ENCODE measurements at places on chromosomes 5 and 9. TPM values are rescaled to one million over a fixed set of nuclear protein-coding genes. Genes with fewer than 3 reads are reported as not detected.
A peak's percentile ranks its signal among the peaks of the same experiment; 100 is the strongest.

The CENPP gene
- total RNA-seq: 8.3 TPM

DNA sequence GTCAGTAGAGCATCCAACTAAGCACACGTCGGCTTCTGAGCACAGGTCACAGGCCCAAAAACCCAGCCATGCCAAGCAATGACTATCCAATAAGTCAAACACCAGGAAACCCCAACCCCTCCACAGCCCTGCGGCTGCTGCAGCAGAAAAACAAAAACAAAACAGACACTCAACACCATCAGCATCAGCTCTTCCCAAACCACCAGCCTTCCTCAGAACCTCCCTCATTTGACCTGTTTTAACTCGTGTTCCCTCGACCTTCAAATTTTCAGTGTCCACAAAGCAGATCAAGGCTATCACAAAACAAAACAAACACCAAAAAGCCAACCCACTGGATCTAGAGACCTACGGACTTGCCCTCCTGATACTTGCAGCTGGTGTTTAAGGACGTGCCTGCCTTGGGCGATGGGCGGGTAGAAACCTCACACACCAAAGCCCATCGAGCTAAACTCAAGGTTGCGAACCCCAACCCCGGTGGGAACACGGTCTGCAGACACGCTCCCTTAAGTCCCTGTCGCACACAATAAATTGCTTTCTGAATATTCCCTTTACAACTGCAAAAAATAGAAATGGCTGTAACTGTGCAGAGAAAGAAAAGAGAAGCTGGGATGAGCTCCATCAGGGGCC, 247.1 kb upstream of the ANKRD55 start:
- peaks cover 4% of the 10 kb centered on the region for H3K4me1 ChIP-seq
- DNase-seq: no peak
- H3K27me3 ChIP-seq: no peaks in the 10 kb centered on the region
- H3K27ac ChIP-seq: no peak overlapping the region
- H3K36me3 ChIP-seq: no peaks in the 10 kb centered on the region
- peak overlapping the region; percentile 71 for H3K4me3 ChIP-seq

GRCh38 chr5:142819825-142820224, 49.6 kb downstream of the ARHGAP26 start:
- H3K27ac ChIP-seq: peak overlapping the region; percentile 97
- peaks cover 87% of the 10 kb centered on the region for H3K4me1 ChIP-seq
- H3K4me3 ChIP-seq: peak overlapping the region; percentile 42
- H3K36me3 ChIP-seq: no peaks in the 10 kb centered on the region
- H3K27me3 ChIP-seq: no peaks in the 10 kb centered on the region

The MCTP1 gene
- 7.5 TPM for total RNA-seq

DNA sequence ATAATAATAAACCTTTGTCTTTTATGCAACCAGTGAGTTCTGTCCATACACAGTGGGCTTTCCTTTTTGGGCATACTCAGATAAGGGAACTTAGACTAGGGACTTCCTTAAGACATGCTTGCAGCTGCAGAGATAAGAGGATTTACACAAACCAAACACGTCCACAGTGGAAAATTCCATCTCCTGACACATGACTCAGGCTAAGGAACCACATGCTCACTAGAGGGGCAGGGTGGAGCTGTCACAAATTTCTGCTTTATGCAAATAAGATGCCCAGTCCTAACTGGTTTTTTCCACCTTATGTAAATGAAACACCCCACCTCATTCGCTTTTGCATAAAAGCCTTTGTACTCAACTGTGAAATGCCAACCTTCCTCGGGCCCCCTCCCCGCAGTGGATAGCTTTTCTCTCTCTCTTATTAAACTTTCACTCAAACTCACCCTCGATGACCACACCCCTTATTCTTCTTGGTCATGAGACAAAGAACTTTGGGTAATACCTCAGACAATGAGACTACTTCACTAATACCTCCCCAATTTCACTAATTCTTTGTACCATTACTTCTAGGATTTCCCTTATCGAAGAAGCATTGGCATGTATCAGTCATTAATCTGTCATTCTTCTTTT, 170.3 kb upstream of the FTMT start:
- no peak overlapping the region for H3K27ac ChIP-seq
- DNase-seq: no peak
- no peaks in the 10 kb centered on the region for H3K27me3 ChIP-seq
- H3K36me3 ChIP-seq: no peaks in the 10 kb centered on the region

The SH2D3C gene
- 0.26 TPM for total RNA-seq

DNA sequence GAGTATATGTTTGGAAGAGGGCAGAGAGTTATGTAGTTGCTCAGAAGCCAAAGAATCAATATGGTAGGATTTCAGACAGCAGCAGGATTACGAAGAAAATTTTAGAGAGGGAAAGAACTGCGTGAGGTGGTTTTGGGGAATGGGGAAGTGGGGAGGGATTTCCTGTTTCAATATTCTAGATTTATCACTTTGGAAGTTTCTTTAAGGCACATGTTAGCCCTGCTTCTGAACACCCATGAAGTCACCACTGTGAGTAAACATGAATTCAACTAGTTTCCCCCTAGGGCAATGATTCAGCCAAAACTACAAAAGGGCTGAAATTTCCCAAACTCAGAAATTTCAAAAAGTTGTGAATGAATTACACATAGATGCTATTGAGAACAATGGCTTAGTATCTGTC, 132.2 kb downstream of the EBF1 start:
- H3K4me1 ChIP-seq: peaks cover 18% of the 10 kb centered on the region
- H3K27ac ChIP-seq: peak overlapping the region; percentile 85
- no peak overlapping the region for H3K4me3 ChIP-seq
- peak; percentile 90 for DNase-seq
- H3K27me3 ChIP-seq: no peaks in the 10 kb centered on the region

The EIF4E1B gene
- total RNA-seq: not detected

GRCh38 chr5:124996023-124996763, 249.8 kb upstream of the ZNF608 start:
- H3K4me1 ChIP-seq: peaks cover 18% of the 10 kb centered on the region
- peak overlapping the region; percentile 53 for H3K27ac ChIP-seq
- H3K27me3 ChIP-seq: no peaks in the 10 kb centered on the region

The LCN12 gene
- total RNA-seq: 0.55 TPM

GRCh38 chr9:88748566-88749261, 213.7 kb downstream of the NXNL2 start:
- no peaks in the 10 kb centered on the region for H3K36me3 ChIP-seq
- H3K27me3 ChIP-seq: no peaks in the 10 kb centered on the region

DNA sequence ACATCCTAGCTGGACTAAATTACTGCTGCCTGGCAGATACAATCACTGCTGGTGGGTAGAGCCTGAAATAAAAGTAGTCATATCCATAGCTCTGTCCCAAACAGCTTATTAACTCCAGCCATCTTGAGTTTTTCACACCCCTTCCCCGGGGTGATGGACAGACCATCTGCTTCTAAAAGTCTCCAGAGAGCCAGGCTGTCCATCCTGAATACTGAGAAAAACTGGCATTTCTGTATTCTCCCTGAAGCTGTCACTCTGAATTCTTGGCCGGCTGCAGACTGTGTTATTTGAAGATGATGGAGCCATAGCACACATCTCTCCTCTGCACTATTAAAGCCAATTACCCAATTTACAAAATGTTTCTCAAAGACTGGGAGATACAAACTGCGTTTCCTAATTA, 118.6 kb downstream of the GABBR2 start:
- no peaks in the 10 kb centered on the region for H3K4me1 ChIP-seq
- no peak for DNase-seq
- H3K27me3 ChIP-seq: peaks cover 10% of the 10 kb centered on the region
- H3K27ac ChIP-seq: no peak overlapping the region
- no peak overlapping the region for H3K4me3 ChIP-seq

The ANXA2R gene
- 4.8 TPM for total RNA-seq

The AIF1L gene
- total RNA-seq: 27.0 TPM

DNA sequence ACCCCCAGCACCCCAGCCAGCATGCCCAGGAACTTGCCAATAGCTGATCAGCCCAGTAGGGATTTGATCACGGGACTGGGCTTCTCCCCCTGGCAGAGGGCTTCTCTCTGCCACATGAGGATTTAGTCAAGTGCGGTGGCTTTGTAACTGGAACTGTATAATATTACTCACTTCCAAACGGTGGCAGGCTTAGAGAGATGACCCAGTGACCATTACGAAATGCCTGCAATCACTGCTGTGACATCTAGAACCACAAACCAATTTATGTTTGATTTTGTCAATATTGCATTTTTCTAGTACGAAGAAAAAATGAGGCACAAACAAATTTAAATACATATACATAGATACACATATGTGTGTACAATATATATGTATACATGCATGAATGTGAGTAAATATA, 192.1 kb downstream of the ERCC6L2 start:
- H3K4me1 ChIP-seq: no peaks in the 10 kb centered on the region
- H3K4me3 ChIP-seq: no peak overlapping the region
- no peaks in the 10 kb centered on the region for H3K36me3 ChIP-seq
- no peak for DNase-seq
- no peaks in the 10 kb centered on the region for H3K27me3 ChIP-seq

GRCh38 chr5:180646289-180646962, 3.0 kb downstream of the FLT4 start:
- no peak for DNase-seq
- H3K36me3 ChIP-seq: no peaks in the 10 kb centered on the region
- peaks cover 82% of the 10 kb centered on the region for H3K27me3 ChIP-seq
- no peak overlapping the region for H3K4me3 ChIP-seq
- no peaks in the 10 kb centered on the region for H3K4me1 ChIP-seq

The ANKRD34B gene
- not detected for total RNA-seq

The VCAN gene
- 6.7 TPM for total RNA-seq

The C9orf50 gene
- not detected for total RNA-seq

The ZDHHC11 gene
- 26.0 TPM for total RNA-seq

The C9orf85 gene
- 13.4 TPM for total RNA-seq

GRCh38 chr9:109167716-109168115, 667 bp upstream of the FRRS1L start:
- H3K4me3 ChIP-seq: no peak overlapping the region
- DNase-seq: no peak
- H3K27me3 ChIP-seq: no peaks in the 10 kb centered on the region
- no peaks in the 10 kb centered on the region for H3K36me3 ChIP-seq
- no peak overlapping the region for H3K27ac ChIP-seq
